Activated naive CD8-positive, alpha-beta T cell treated with anti-CD3 and anti-CD28 coated beads, Interleukin-2, amount 10 ng/mL, durations not matched to agents 7 days and 5 days (primary cell): ENCODE measurements at places on chromosomes 3 and 15. TPM values are rescaled to one million over a fixed set of nuclear protein-coding genes. Genes with fewer than 3 reads are reported as not detected.

GRCh38 chr15:62432702-62433398 lies 267.8 kb upstream of the C2CD4B start:
- H3K27me3 ChIP-seq = peaks cover 2% of the 10 kb centered on the region
- no peaks in the 10 kb centered on the region for H3K36me3 ChIP-seq
- no peak for DNase-seq
- no peak overlapping the region for H3K4me3 ChIP-seq

DNA sequence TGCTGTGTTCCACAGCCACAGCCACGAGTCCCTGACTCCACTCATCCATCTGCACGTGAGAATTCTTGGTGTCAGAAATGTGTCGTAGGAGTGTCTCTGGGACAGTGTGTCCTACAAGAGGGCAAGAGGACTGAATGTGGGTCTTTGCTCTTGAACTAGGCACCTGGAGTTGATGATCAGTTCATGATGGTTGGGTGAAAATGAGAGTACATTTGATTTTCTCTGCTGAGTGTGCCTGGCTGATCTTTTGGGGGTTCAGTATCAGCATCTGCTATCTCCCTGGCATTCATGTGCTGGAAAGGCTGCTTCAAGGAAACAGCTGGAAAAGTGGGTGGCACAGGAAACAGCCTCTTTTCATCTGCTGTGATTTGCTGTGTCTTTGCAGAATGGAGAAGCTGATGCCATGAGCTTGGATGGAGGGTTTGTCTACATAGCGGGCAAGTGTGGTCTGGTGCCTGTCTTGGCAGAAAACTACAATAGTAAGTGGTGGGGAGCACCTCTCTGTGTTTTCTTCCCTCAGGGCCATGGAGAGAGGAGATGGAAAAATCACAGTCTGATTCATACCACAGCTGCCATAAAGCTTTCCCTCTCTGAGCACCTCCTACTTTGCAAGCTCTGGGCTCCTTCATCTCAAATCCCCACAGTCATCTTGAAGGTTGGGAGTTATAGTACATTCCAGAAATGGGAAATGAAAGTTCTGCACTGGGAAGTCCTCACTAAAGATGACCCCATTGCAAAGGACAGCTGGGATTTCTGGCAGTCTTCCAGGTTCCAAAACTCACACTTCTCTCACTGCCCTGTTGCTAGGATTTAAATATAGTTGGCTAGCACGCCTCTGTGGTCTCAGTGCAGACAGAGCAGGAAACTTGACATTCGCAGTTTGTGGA lies 17.8 kb downstream of the TF start:
- no peak overlapping the region for H3K4me3 ChIP-seq
- no peaks in the 10 kb centered on the region for H3K4me1 ChIP-seq
- H3K27ac ChIP-seq = no peak overlapping the region
- no peak for DNase-seq
- no peaks in the 10 kb centered on the region for H3K36me3 ChIP-seq
- H3K27me3 ChIP-seq = peaks cover 11% of the 10 kb centered on the region

CERS3 gene
- 0.44 TPM for total RNA-seq

DNA sequence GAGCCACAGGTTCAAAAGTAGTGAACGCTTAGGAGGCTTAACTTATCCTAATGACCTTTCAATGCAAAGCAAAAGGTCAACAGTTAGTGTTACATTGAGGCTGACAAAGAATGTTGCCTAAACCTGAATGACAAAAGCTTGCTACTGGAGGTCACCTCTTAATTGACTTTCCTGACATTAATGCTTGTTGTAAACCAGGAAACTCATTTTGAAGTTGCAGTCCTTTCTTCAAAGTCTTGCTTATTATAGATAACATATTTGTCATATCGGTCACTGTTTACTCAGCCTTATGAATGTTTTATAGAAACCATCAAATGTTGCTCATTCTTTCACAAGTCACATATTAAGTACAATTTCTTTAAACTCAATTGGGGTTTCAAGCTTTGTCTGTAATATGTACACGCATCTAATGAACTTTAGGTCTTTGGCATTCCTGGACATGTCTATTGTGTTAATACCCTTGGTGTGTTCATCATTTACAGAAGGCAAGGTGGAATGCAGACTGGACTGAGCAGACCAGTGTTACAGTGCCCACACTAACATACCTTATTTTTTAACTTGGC lies 488.2 kb upstream of the NECTIN3 start:
- no peaks in the 10 kb centered on the region for H3K4me1 ChIP-seq
- no peak for DNase-seq
- no peak overlapping the region for H3K4me3 ChIP-seq

GRCh38 chr3:196219970-196220311 lies 3.6 kb downstream of the SLC51A start:
- H3K4me3 ChIP-seq = peak overlapping the region; percentile 81
- peaks cover 14% of the 10 kb centered on the region for H3K4me1 ChIP-seq
- no peaks in the 10 kb centered on the region for H3K36me3 ChIP-seq

TF gene
- 0.60 TPM for total RNA-seq

DNA sequence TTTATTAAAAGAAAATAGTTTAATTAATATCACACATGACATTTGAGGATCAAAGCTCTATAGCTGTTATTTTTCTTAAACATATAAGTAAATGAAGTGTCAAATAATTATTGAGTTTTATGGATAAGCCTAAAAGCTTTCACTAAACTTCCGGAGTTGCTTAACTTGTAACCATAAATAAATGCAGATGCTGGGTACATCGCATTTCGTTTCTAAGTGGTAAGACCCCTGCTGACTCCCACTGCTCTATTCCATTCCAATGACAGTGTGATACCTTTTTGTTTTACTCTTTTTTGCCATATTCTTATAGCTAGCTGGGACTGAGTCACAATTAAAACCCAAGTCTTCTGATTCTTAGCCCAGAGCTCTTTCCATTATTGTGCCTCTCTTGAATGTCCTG lies 411.1 kb downstream of the SOX2 start:
- no peaks in the 10 kb centered on the region for H3K27me3 ChIP-seq
- no peaks in the 10 kb centered on the region for H3K4me1 ChIP-seq
- no peak for DNase-seq
- H3K36me3 ChIP-seq = no peaks in the 10 kb centered on the region
- H3K4me3 ChIP-seq = no peak overlapping the region

- no peaks in the 10 kb centered on the region for H3K27me3 ChIP-seq
- no peak overlapping the region for H3K4me3 ChIP-seq
- H3K27ac ChIP-seq = no peak overlapping the region
- peaks cover 3% of the 10 kb centered on the region for H3K4me1 ChIP-seq
- no peaks in the 10 kb centered on the region for H3K36me3 ChIP-seq
Measured at GRCh38 chr15:91981821-91982800, 128.6 kb downstream of the SLCO3A1 start.

DNA sequence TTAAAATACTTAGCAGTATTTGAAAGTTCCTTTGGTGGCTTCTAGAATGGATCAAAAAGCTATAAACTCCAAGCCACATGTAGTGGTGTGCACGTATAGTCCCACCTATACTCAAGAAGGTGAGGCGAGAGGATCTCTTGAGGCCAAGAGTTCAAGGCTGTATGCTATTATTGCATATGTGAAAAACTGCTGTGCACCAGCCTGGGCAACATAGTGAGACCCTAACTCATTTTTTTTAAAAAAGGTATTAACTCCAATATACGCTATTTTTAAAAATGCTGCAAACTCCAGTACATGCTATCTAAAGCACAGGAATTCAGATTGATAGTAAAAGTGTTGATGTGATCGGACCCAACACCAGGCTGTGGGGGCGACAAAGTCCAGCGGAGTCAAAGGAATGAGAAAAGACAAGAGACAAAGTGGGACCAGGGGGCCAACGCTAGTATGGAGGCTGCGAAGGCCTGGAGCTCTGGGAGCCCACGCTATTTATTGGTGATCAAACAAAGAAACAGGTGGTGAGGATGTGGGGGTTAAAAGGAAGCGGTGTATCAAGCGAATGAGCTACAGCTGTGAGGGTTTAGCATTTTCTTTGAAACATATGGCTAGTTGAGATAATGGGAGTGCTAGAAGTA lies 66.6 kb downstream of the ARIH1 start:
- H3K4me1 ChIP-seq = peaks cover 7% of the 10 kb centered on the region
- H3K4me3 ChIP-seq = no peak overlapping the region
- no peak for DNase-seq
- H3K27ac ChIP-seq = no peak overlapping the region
- H3K36me3 ChIP-seq = peaks cover 40% of the 10 kb centered on the region

GRCh38 chr15:62592920-62593319 lies 427.8 kb upstream of the C2CD4B start:
- no peaks in the 10 kb centered on the region for H3K4me1 ChIP-seq
- H3K36me3 ChIP-seq = no peaks in the 10 kb centered on the region
- no peak for DNase-seq
- H3K4me3 ChIP-seq = no peak overlapping the region

TM4SF18 gene
- not detected for total RNA-seq

P2RY14 gene
- 1.2 TPM for total RNA-seq

GRCh38 chr3:105730801-105731354 lies 137.9 kb downstream of the CBLB start:
- H3K27me3 ChIP-seq = no peaks in the 10 kb centered on the region
- H3K36me3 ChIP-seq = peaks cover 70% of the 10 kb centered on the region
- no peak overlapping the region for H3K27ac ChIP-seq
- no peak overlapping the region for H3K4me3 ChIP-seq
- peaks cover 8% of the 10 kb centered on the region for H3K4me1 ChIP-seq

GRCh38 chr3:192928720-192929119 lies 11.1 kb upstream of the MB21D2 start:
- peaks cover 4% of the 10 kb centered on the region for H3K27me3 ChIP-seq
- no peaks in the 10 kb centered on the region for H3K4me1 ChIP-seq
- no peak overlapping the region for H3K4me3 ChIP-seq
- no peak overlapping the region for H3K27ac ChIP-seq
- no peak for DNase-seq

DNA sequence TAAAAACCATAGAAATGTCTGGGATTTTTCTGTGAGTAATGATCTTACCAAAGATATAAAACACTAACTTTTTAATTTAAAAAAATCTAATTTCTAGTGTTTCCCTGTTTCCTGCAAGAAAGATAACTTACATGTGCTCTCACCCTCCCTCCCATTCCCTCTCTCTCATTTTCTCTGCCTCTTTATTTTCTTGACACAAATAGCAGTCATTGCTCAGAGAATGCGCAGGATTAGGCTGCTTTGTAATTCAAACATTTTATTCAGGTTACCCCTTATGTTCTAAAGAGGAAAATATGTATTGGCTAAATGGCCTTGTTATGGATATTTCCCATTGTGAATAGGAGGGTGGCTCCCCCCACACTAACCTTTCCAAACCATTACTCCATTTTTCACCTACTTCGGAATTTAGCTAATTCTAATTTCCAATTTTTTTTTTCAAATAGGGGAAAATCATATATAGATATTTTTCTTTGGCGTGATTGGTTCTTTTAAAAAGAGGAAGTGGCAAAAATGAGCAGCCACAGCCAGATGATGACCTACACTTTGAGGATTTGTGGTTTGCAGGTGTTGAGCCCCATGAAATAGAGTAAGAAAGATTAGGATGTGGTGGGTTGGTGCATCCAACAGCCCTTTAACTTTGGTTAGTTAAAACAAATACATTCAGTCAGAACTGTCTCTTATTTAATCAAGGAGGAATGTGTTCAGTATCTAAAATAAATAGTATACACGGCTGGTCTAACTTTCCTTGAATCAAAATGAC lies 554.4 kb downstream of the IGSF11 start:
- no peak overlapping the region for H3K4me3 ChIP-seq
- no peak for DNase-seq
- no peaks in the 10 kb centered on the region for H3K27me3 ChIP-seq
- H3K27ac ChIP-seq = no peak overlapping the region
- no peaks in the 10 kb centered on the region for H3K4me1 ChIP-seq
- H3K36me3 ChIP-seq = no peaks in the 10 kb centered on the region
